ENCODE measurements at places on chromosomes 2 and 18. TPM values are rescaled to one million over a fixed set of nuclear protein-coding genes. Genes with fewer than 3 reads are reported as not detected.

Gene NHEJ1
- 27.7 TPM for total RNA-seq

Gene MYCN
- total RNA-seq: not detected

Gene GKN1
- total RNA-seq: not detected

Gene UGT1A4
- total RNA-seq: not detected

Gene RGPD3
- total RNA-seq: 1.3 TPM

Gene TRIM43
- total RNA-seq: not detected

Gene INHA
- not detected for total RNA-seq

Gene FNDC4
- 65.4 TPM for total RNA-seq

Gene SPP2
- not detected for total RNA-seq

Gene MYO1B
- 74.6 TPM for total RNA-seq

Gene SPDYA
- total RNA-seq: 3.3 TPM

Gene FAM110C
- not detected for total RNA-seq

Gene UGT1A6
- not detected for total RNA-seq

Gene STARD7
- 118 TPM for total RNA-seq

Gene PLCD4
- total RNA-seq: 1.5 TPM

Gene MARCHF4
- total RNA-seq: not detected

Gene WDR35
- total RNA-seq: 8.2 TPM

Gene DARS1
- total RNA-seq: 71.8 TPM

Gene TNFAIP6
- 3.6 TPM for total RNA-seq

Gene SERPINB11
- not detected for total RNA-seq

Gene DYNAP
- not detected for total RNA-seq

Gene MYO5B
- 1.3 TPM for total RNA-seq

Gene ZSCAN30
- total RNA-seq: 18.0 TPM

Gene SLC5A7
- total RNA-seq: under 0.01 TPM

Gene RBBP8
- total RNA-seq: 43.7 TPM

Gene BIN1
- total RNA-seq: 55.2 TPM

Gene AQP12A
- not detected for total RNA-seq

Gene KANSL1L
- total RNA-seq: 75.7 TPM

Gene MAP3K2
- 51.0 TPM for total RNA-seq

Gene ANKRD30BL
- not detected for total RNA-seq

Data from subcutaneous adipose tissue (tissue), 4 donors.